ENCODE measurements at places on chromosomes 1 and 21.

DNA sequence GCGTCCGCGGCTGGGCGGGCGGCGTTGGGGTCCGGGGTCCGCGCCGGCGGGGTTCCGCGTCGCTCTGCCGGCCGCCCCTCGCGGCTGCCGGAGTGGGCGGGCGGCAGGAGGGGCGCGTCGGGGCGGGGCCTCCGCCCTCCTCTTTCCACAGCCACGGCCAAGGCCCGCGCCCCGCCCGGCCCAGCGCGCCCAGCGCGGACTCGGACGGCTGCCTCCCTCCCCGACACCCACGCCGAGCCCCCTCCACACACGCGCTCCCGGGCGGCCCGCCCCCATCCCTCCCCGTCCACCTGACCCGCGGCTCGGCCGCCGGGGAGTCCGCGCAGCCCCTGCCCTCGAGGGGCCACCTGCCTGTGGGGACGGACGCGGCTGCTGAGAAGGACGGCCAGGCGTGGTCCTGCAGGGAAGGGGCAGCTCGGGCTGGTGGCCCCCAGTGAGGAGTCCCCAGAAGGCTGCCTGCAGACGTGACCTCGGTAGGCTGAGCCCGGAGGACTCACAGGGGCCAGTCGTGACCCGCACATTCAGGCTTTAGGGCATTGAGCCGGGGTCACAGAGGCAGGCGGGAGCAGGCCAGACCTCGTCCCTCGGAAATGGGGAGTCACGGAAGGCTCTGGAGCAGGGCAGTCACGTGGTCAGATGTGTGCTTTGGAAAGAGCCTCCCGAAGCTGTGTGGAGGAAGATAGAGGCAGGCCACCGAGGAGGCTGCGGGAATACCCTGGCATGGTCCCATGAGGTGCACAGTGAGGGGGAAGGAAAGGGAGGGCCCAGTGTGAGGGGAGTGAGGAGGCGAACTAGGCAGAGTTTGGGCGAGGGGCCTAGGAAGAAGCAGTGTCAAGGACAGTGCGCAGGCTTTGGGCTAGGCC lies at the start of gene COL8A2:
TSS of gene COL8A2 (minus strand) at position 94 of the 863 bp plus-strand sequence. CDS start 24,980 bp downstream, outside the sequence.
- DNase-seq, result no peak

DNA sequence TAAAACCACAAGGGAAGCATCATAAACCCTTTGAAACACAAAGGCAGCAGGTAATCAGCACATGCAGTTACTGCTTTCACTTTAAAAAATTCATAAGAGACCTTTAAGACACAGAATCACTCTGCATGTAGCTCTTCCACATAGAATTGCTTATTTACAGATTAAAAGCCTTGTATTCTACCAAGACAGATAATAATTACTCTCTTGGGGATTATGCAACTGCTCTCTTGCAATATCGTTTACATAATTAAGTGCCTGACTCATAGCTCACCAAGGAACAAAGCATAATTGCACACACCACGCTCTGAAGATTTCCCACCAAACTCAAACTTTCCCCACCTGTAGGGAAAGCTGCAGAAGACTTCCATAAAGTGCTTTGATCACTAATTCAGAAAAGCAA lies 87.9 kb downstream of the VAV3 start:
- no peak for DNase-seq

GRCh38 chr1:160374306-160375110 lies 7.6 kb downstream of the NHLH1 start:
- DNase-seq, result no peak

DNA sequence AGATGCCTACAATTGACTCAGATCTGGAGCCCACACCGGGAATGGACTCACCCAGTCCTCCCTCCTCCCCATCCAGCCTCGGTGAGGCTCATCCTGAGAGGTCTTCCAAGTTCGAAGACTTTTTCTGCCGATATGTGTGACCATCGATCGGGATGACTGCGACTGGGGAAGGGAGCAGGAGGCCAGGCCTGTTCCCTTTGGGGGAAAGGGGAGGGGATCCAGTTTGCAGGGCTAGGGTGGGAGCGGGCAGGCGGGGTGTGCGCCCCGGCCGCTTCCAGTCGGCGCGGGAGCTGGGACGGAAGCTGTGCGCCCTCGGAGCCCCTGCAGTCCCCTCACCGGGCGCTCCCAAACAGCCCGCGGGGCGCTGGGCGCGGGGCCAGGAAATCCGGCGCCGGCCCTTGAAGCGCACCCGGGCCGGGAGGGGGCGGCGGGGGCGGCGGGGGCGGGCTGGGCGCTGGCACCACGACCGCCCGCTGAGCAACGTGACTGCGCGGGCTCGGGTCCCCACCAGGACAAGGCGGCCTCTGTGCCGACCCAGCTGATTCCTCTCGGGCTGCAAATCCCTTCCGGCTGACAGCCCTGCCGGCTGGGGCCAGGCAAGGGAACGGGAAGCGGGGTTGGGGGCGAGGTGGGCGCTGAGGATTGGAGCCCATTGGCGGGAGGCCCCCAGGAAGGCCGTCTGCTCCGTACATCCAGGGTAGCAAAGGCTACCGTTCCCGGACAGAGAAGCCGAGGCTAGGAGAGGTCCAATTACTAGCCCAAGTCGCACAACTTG lies 103.9 kb downstream of the EBNA1BP2 start:
- no peak for DNase-seq

GRCh38 chr1:43449708-43450069 lies 4.0 kb downstream of the HYI start:
- no peak for DNase-seq

GRCh38 chr1:39687243-39687642 lies 4.0 kb downstream of the HPCAL4 start:
- DNase-seq, result no peak

DNA sequence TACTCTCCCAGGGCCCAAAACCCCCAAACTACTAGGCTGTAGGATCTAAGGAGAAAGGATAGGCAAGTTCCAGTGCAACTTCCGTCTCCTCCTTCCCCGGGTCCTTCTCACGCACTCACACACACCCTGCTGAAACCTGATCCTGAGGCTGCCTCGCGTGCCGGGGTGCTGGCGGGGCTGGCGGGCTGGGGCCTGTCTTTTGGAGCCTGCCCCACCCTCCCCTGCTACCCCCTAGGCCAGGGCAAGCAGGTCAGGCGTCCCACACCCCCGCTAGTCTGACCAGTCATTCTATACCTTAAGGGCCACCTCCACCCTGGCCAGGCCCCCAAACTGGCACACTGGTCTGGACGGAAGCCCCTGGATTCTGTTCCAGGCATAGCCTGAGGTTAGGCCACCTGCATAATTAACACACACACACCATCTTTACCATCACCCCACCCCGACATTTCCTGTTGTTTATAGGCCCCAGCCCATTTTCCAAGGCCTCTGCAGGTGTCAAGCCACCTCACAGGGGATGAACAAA lies 48.3 kb upstream of the ARTN start:
- no peak for DNase-seq

DNA sequence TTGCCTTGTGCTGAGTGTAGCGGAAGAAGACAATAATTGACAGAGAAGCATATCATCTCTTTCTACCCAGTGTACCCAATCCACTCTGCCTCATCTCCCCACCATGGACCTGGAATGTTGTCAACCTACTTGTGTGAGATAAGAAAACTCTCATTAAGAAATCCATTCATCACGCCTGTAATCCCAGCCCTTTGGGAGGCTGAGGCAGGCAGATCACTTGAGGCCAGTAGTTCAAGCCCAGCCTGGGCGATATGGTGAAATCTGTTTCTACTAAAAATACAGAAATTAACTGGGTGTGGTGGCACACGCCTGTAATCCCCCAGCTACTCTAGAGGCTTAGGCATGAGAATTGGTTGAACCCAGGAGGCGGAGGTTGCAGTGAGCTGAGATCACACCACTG lies 209.6 kb downstream of the PBX1 start:
- no peak for DNase-seq

GRCh38 chr1:67468066-67468718 lies 38.0 kb upstream of the SERBP1 start:
- DNase-seq, result no peak

DNA sequence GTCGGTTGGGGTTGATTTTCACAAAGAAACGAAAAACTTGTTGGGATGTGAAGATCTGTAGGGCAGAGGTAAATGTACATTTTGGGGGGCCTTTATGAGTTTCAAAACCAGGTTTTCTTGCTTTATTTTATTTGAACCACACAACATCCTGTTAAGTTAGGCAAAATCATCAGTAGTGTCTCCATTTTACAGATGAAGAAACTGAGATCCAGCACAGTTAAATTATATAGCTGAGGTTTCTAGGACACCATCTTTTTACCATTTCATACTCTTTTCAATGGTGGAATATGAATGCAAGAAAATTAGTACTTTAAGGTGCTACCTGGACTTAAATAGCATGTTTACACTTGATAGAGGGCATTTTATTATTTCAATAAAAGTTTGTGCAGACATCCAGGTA lies 187.7 kb downstream of the NFIA start:
- no peak for DNase-seq

DNA sequence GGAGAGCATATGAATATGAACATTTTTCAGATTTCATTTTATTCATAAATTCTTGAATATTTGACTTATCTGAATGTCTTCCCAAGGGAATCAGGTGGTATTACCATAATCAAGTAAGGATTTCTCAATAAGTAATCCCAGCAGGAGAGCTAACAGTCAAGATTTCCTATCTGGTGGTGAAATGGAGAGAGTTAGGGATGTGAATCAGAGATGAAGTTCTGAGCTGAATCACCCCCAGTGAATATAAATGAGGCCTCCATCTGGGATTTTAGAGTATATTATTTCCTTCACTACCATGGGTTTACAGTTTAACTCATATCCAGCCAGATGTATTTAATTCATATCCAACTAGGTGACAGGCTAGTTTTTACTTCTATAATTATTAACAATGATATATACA lies 61.5 kb upstream of the RGS2 start:
- no peak for DNase-seq

DNA sequence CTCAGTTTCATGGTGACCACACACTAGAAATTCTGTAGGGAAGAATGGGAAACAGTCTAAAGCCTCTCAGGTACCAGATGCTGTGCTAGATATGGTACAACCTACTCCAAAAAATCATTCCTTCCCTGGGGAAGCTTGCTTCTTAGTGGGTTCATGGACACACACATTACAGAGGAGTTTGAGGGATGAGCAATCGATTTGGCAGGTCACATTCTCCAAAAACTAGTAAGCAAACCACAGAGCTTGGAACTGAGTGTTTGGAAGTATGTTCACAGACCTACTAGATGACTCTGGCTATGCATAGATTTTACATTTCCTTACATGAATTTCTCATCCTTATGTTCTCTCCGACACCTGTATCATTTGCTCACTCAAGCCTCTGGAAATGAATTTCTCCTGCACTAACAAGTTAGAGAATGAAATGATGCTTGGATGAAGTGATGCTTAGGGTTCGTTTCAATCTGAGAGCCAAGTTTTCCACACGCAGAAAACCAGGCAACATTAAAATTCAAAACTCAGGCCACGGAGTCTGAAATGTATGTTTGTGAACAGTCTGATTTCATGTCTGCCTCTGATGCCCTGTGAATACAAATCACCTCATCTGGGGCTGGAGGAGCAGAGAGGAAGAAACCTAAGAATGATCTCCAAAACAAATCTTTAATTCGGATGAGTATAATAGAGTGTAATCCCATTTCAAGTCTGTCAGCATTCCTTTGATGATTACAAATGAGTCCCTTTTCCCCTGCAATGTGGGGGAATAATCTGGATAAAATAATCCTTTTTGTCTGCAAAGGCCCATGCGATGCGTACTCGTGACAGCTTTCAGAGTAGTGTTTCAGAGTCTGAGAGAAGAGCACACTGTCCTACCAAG lies 11.0 kb downstream of the EVA1C start:
- DNase-seq, result no peak

DNA sequence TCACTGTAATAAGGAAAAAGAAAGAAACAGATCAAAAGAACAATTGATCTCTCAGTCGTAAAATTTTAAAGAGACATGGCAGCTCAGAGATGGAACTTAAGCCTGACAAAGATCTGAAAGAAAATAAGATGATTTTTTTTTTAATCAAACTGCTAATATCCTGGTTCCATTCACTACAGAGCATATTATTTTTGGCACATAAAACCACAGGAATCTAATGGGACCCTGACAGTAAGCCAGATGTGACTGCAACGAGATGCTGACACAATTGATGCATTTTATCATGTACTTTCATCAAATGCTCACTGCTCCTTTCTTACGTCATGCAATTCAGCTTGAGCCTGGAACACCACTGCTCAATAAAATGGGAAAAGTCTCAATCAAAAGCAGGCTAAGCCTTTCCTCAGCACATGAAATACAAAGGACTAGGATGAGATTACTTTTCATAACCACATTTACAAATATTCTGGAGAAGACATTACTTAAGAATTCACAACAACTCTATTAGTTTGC lies 16.6 kb downstream of the GPATCH2 start:
- DNase-seq, result no peak

DNA sequence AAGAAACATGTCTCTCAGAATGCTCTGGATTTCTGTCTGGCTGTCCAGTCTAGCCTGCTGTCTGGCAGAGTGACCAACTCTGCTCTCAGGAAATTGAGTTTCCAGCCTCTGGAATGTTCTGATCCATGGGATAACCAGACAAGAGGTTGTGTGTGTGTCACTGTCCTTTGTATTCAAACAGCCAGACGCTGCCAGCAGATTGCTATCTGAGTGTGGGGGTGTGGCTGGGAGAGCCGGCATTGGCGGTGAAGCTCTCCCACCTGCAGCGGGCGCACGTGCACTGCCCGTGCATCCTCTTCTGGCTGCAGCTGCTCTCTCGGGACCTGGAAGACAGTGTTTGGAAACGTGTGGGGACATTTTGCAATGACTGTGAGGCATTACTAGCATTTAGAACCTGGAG lies 26.1 kb downstream of the PKP1 start:
- DNase-seq, result no peak

All from effector memory CD4-positive, alpha-beta T cell (primary cell).